Smooth muscle cell of the pulmonary artery (primary cell): ENCODE measurements at places on chromosomes 16 and 17. TPM values are rescaled to one million over a fixed set of nuclear protein-coding genes. Genes with fewer than 3 reads are reported as not detected.

Gene NHERF2
- total RNA-seq, result 66.8 and 76.2 TPM in 2 replicates

Gene TM4SF5
- not detected in 2 replicates for total RNA-seq

Gene EPOP
- 0.72 and 2.0 TPM in 2 replicates for total RNA-seq

Gene CYGB
- 24.4 and 51.4 TPM in 2 replicates for total RNA-seq

Gene C17orf113
- 0.13 and 0.33 TPM in 2 replicates for total RNA-seq

Gene BRICD5
- 1.2 and 2.2 TPM in 2 replicates for total RNA-seq

Gene MYLK3
- 0.13 and 0.26 TPM in 2 replicates for total RNA-seq

Gene LITAFD
- total RNA-seq, result not detected in 2 replicates

Gene PMFBP1
- under 0.01 TPM in 1 of 2 replicates, not detected in the other for total RNA-seq

Gene KCNH6
- total RNA-seq, result not detected in 2 replicates

Gene TMEM132E
- 0.07 TPM in 2 replicates for total RNA-seq

Gene PIMREG
- total RNA-seq, result 5.4 and 15.2 TPM in 2 replicates

Gene ZNF771
- 9.8 and 12.4 TPM in 2 replicates for total RNA-seq

Gene C16orf86
- 2.7 and 3.3 TPM in 2 replicates for total RNA-seq

Gene NEUROD2
- not detected in 2 replicates for total RNA-seq

Gene XAF1
- total RNA-seq, result 20.0 and 37.0 TPM in 2 replicates

Gene SLC43A2
- 5.7 and 9.2 TPM in 2 replicates for total RNA-seq

Gene C17orf100
- 0.46 and 0.72 TPM in 2 replicates for total RNA-seq

Gene CHST5
- 0.03 TPM in 1 of 2 replicates, not detected in the other for total RNA-seq

Gene HS3ST2
- total RNA-seq, result not detected in 2 replicates

Gene PRSS8
- not detected in 2 replicates for total RNA-seq

Gene GPR179
- total RNA-seq, result 0.07 and 0.10 TPM in 2 replicates

Gene TEKT5
- 0.07 and 0.13 TPM in 2 replicates for total RNA-seq

Gene TUBB3
- 245 and 308 TPM in 2 replicates for total RNA-seq

Gene RNF112
- 1.6 and 5.0 TPM in 2 replicates for total RNA-seq

Gene SCARF1
- total RNA-seq, result 0.33 and 0.86 TPM in 2 replicates

Gene ALDH3A2
- total RNA-seq, result 124 and 132 TPM in 2 replicates

Gene RNF43
- total RNA-seq, result 0.20 TPM in 1 of 2 replicates, not detected in the other

Gene PPP1R27
- total RNA-seq, result not detected in 2 replicates

Gene C16orf92
- not detected in 2 replicates for total RNA-seq

Gene ERAL1
- total RNA-seq, result 28.4 and 36.1 TPM in 2 replicates

Gene CCDC200
- total RNA-seq, result not detected in 2 replicates

Gene HP
- 0.20 TPM in 1 of 2 replicates, not detected in the other for total RNA-seq

Gene PKMYT1
- total RNA-seq, result 2.0 and 2.5 TPM in 2 replicates

Gene KRTAP2-3
- total RNA-seq, result 0.56 TPM in 1 of 2 replicates, not detected in the other

Gene PHKB
- 69.0 and 85.5 TPM in 2 replicates for total RNA-seq

Gene ACTG1
- 10,617 and 11,641 TPM in 2 replicates for total RNA-seq

Gene RHBDL1
- 2.7 and 9.1 TPM in 2 replicates for total RNA-seq

Gene OTOP2
- not detected in 2 replicates for total RNA-seq

Gene KRTAP4-1
- total RNA-seq, result not detected in 2 replicates

Gene KRT33A
- not detected in 2 replicates for total RNA-seq

Gene C16orf90
- total RNA-seq, result not detected in 2 replicates

Gene SP2
- 1.6 and 1.8 TPM in 2 replicates for total RNA-seq

Gene LPCAT2
- 16.2 and 21.5 TPM in 2 replicates for total RNA-seq

Gene NPIPA8
- not detected in 2 replicates for total RNA-seq

Gene ITGAD
- not detected in 2 replicates for total RNA-seq

Gene EVPLL
- total RNA-seq, result not detected in 2 replicates

Gene CNTNAP1
- total RNA-seq, result 57.2 and 112 TPM in 2 replicates

Gene ALOX15
- 0.03 TPM in 1 of 2 replicates, not detected in the other for total RNA-seq
